Kidney glomerular epithelial cell (primary cell): ENCODE measurements at places on chromosomes 13 and 19.

DNA sequence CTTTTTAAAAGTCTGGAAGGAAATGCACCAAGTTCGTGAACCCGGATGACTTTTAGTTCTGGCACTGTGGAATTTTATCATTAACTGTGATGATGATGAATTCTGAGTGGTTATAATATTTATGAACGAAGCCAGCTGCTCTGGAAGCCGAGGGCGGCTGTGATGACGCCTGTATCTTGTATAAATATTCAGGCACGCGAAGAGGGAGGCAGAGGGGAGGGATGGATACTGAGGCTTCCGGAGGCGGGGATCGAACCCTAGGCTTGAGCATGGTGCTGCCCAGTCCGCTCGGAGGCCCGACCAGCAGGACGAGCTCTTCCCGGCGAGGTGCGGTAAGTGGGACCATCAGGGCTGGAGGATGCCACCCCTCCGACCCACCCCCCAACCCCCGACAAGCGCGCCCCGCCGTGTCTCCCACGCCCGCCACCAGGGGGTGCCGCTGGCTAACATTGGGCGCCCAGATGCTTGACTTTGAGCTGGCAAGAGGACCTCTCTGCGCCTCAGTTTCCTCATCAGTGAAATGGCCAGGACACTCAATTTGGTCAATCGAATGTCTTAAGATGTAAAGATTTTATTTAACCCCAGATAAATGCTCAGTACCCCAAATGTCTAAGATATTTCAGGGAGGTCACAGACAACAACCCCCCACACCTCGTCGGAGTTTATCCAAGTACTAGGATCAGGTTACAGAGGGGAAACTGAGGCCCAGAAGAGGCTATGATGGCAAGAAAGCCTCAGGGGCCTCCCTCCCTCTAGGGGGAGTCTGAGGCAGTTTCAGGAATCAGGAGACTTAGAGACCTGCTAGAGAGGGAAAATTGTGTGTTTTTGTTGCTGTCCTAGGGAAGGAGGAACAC lies 4.5 kb upstream of the RAB3A start:
- DNase-seq = no peak

DNA sequence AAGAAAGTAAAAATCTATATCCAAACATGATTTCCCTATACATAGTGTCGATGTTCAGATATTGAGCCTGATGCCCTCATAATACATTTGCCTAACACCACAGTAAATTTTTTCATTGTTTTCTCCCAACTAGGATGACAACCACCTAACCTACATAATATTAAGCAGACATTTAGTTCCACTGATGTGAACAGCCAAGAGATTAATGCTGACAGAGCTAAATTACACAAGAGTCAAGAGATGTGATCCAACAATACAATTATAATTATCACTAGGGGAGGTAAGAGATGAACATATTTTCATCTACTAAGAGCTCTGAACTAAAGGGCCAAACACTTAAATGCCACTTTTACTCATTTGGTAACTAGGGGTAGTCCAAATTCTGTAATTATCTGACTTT lies 145.9 kb downstream of the DACH1 start:
- no peak for DNase-seq

- no peak for DNase-seq
These were observed 152.4 kb downstream of the LMO7 start for GRCh38 chr13:75788481-75788981.

DNA sequence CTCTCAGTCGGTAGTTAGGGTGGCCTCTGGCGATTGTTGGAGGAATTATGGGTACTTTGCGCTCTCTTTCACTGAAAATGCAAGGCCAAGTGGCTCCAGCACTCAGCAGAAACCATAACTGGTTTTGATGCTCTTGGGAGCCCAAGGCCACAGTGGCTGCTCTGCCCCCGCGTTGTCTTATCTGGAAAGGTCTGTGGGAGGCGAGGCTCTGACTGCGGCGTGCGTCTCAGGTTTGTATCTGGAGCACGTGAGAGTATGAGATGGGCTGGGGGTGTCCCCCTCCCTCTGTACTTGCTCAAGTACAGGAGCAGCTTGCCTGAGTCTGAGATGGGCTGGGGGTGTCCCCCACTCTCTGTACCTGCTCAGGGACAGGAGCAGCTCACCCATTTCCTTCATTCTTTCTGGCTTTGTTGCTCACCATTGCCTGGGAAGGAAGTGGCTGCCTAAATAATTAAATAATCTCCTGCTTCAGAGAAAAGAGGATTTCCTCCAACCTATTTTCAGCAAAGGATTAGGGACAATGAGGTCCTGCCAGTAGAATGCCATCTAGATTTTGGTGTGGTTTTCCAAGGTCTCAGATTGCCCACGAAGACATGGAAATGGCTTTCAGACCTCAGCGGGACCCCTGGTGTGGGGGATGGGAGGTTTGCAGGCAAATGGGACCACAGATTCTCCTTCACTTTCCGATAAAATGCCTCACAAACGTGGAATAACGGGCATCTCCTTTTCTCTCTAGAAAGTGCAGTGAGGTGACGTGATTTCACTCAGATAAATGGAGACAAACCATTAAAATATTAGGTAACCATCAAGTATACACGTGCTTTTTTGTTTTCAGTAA lies 14.7 kb downstream of the ATP11A start:
- no peak for DNase-seq

- peak; percentile 100 for DNase-seq
These were observed 1092.3 kb downstream of the EFNB2 start for GRCh38 chr13:105442949-105443699.

- DNase-seq = peak; percentile 0
These were observed at the start of gene ZBTB32 for GRCh38 chr19:35704218-35704617. Gene ZBTB32 (plus strand): TSS chr19:35704558. CDS start chr19:35714627, 10,069 bp downstream.

DNA sequence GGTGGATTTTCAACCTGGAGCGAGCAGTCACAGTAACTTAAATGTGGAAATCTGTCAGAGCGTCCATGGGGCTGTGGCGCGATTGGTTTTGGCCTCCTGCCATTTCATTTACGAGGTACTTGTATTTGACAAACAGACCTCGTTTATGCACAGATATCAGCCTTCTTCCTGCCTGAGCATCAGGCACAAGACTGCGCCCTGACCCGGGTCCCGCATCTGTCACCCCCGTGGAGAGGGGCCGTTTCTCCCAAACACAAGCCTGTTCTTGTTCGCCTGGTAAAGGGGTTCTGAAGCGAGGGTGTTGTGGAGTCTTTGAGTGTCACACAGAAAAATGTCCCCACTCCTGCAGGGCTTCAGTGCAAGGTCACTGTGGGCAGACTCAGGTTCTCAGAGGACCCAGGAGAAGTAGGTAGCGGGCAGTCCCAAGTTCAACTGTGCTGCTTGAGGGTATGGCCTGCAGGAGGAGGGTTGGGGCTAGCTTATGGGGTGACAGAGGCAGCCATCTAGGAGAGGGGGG lies 202.3 kb downstream of the URI1 start:
- no peak for DNase-seq

GRCh38 chr13:99688776-99689175 lies 187.5 kb downstream of the TM9SF2 start:
- DNase-seq = no peak

DNA sequence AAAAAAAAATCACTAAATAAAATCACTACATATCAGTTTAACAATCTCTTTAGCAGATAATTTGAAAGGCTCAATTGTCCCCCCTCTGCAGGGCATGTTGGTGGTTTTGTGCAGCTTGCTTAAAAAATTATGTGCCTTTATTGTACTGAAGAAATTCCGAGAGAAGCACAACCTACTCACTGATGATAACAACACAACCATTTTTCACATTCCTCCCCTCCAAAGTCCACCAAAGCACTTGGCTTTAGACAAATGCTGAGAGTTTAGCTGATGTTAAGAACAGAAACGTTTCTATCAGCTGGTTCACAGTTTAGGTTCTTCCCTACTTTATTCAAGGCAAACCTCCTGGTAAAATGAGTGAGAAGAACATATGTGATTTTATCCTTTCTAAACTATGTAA lies 923 bp downstream of the DOCK9 start:
- peak; percentile 26 for DNase-seq

DNA sequence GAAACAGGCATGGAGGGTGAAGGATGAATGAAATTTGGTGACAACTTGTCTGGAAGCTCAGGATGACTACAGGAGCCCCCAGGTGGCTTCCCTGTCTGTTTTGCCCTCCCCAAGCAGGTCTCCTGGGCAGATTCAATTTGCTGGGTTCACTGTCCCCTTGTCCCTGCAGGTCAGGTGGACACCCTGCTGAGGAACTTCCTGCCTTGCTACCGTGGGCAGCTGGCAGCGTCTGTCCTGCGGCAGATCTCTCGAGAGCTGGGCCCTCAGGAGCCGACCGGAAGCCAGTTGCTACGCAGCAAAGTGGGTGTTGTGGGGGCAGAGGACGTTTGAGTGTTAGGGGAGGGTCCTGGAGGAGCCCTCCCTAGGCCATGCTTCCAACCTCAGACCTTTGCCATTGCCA lies 19.1 kb downstream of the PGLS start:
- DNase-seq = no peak

GRCh38 chr13:113358653-113359190 lies 5.2 kb downstream of the GRTP1 start:
- peak; percentile 35 for DNase-seq

DNA sequence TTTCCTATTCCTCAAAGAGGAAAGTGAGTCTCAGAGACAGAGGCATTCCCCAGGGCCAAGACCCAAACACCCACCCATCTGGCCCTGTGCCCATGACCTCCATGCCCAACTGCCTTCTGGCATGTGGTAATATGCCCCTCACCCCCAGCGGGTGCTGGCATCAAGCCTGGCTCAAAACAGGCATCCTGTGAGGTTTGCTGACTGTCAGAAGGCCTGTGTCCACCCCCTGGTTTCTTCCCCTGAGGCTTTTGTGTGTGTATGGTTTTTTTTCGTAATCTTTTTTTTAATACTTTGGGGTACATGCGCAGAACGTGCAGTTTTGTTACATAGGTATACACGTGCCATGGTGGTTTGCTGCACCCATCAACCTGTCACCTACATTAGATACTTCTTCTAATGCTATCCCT lies 7.6 kb upstream of the KANK2 start:
- peak; percentile 60 for DNase-seq

GRCh38 chr13:81458170-81458569 lies 1117.2 kb upstream of the SPRY2 start:
- DNase-seq = no peak

GRCh38 chr19:51621178-51621577 lies 9.0 kb downstream of the SIGLEC5 start:
- no peak for DNase-seq

- no peak for DNase-seq
These were observed 1.7 kb downstream of the TGFBR3L start for GRCh38 chr19:7916103-7916954.

DNA sequence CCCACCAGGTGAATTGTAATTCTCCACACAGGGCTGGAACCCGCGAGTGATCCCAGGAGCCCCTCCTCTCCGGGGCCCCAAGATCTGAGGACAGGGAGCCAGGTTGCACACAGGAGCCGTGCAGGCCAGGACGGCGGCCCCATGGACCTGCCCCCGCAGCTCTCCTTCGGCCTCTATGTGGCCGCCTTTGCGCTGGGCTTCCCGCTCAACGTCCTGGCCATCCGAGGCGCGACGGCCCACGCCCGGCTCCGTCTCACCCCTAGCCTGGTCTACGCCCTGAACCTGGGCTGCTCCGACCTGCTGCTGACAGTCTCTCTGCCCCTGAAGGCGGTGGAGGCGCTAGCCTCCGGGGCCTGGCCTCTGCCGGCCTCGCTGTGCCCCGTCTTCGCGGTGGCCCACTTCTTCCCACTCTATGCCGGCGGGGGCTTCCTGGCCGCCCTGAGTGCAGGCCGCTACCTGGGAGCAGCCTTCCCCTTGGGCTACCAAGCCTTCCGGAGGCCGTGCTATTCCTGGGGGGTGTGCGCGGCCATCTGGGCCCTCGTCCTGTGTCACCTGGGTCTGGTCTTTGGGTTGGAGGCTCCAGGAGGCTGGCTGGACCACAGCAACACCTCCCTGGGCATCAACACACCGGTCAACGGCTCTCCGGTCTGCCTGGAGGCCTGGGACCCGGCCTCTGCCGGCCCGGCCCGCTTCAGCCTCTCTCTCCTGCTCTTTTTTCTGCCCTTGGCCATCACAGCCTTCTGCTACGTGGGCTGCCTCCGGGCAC lies 3.9 kb downstream of the FFAR1 start:
- no peak for DNase-seq

GRCh38 chr19:53462861-53463260 lies 4.7 kb upstream of the ZNF813 start:
- no peak for DNase-seq

- no peak for DNase-seq
These were observed 61.8 kb downstream of the OLFM4 start for GRCh38 chr13:53090461-53090860.

GRCh38 chr13:23771552-23771951 lies 117.6 kb downstream of the MIPEP start:
- DNase-seq = peak; percentile 79

- DNase-seq = peak; percentile 14
These were observed 332.0 kb downstream of the GPC6 start for GRCh38 chr13:93558637-93559036.

GRCh38 chr19:38185562-38185961 lies 38.5 kb downstream of the DPF1 start:
- DNase-seq = no peak

GRCh38 chr13:113448885-113449692 lies 4.2 kb downstream of the ADPRHL1 start:
- no peak for DNase-seq

DNA sequence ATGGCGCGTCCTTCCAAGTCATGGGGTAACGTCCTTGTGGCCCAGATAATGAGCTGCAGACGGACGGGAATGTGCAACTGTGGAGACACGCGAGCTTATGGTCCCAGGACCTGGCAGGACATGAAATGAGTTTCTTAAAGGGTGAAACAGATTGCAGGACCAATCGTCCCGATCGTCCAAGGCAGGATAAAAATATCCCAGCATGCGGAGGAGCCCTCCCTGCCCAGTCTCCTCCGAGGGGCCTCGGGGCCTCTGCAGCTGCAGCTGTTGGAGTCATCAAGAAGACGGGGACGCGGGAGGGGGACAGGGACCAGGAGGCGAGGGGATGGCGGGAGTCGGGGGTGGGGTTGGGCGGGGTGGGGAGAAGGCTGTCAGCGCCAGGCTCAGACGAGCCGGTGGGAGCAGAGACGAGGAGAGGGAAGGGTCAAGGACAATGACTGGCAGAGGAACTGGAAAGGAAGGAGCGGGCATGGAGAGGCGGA lies 14.4 kb upstream of the GARIN5A start:
- DNase-seq = no peak

DNA sequence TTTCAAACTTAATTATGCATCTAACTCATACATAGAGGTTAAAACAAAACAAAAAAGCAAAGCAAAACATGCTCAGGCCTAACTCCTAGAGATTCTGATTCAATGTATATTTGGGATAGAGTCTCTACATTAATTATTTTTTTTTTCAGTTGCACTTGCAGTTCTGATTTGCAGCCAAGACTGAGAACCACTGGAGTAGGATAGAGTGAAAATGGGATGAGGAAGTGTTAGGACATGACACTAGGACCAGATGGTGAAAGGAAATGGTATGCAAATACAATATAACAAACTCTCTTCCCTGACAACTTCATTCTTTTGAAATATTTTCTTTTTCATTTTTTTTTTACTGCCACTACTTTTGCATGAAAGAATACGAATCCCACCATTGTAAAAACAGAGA lies 1.8 kb downstream of the CCDC122 start:
- DNase-seq = no peak

GRCh38 chr19:58279042-58279924 lies 528 bp downstream of the ZNF8 start:
- peak; percentile 34 for DNase-seq

- DNase-seq = no peak
These were observed 60.9 kb downstream of the GGACT start for GRCh38 chr13:100527644-100528043.
